AG10803 (cell line): ENCODE measurements at places on chromosomes 6 and 20.
A peak's percentile ranks its signal among the peaks of the same experiment; 100 is the strongest.

- DNase-seq, result no peak
Observed at GRCh38 chr6:167714152-167714551, 112.6 kb upstream of the AFDN start.

DNA sequence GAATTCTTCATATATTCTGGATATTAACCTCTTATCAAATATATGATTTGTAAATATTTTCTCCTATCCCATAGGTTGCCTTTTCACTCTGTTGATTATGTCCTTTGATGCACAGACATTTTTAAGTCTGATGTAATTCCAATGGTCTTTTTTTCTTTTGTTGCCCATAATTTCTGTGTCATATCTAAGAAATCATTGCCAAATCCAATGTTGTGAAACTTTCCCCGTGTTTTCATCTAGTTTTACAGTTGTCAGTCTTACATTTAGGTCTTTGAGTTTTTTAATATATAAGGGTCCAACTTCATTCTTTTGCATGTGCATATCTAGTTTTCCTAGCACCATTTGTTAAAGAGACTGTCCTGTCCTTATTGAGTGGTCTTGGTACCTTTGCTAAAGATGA is 111.5 kb downstream of the SESN1 start:
- no peak for DNase-seq

DNA sequence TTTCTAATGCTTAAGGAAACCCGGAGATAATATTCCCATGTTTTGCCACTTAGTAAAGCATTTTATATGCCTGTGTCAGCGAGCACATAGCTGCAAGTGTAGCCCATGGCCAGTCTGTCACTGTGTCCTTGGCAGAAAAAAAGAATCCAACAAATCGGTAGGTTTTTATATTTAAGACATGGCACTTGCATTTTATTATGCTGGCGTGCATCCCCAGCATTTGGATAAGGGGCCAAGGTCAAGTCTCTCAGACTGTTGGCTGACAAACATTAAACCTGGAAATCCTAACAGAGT is 1.2 kb upstream of the ZNF184 start:
- no peak for DNase-seq

GRCh38 chr20:36050436-36051317 is 82.3 kb downstream of the CNBD2 start:
- peak; percentile 86 for DNase-seq

DNA sequence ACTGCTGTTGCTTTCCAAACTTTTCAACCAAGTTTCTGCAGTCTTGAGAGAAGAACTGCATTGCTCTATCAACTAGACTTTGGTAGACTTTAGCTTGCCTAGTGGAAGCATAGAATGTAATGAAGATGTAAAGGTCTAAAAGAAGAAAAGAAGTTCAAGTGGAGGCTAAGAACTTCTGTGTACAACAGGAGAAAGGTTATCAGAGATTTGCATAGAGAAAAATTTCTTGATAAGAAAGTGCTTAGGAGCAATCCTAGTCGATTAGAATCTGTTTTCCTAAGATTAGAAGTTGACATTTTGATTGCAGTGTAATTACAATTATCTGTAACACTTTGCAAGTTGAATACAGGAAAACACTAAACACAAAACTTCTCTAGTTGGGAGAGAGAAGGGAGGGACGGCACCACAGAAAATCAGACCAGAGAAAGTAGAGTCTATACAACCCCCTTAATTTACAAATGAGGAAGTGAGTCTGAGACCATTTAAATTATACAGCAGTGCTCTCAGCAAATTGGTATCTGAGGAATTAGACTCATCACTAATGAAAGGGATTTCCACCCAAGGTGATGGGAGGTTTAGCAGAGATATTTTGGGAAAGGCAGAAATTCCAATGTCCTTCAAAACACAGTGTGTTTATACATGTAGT is 194.3 kb upstream of the MARCKS start:
- no peak for DNase-seq

DNA sequence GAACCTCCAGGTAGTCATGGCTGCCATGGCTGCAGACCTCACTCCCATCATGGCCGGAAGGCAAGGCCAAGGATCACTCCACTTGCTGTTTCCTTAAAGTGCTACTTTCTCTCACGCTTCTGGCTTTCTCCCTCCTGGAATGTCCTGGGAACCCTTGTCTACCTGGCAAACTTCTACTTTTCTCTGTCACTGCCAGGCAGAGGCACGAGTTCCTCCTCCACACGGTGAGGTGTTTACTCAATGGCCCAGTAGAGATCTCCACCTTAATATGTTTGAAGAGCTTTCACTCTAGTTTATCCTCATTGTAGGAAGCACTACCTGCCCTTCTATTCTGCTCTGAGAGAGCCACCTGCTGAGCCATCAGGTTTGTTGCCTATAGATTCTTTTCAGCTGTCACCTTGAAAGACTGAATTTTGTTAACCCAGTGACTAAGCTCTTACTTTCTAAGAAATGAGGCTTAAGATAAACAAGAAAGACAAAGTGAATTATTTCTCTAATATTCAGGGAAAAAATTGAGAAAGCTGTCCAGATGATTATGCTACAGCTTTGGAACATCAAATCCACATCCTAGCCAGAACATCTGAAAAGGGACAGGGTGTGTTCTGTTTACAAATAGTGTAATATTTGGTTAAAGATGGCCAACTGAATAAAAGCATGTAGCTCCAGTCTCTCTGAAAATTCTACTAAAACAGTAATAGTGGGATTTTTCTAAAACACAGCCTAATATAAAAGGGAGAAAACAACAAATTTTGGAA is 54.9 kb downstream of the PLAGL1 start:
- no peak for DNase-seq

DNA sequence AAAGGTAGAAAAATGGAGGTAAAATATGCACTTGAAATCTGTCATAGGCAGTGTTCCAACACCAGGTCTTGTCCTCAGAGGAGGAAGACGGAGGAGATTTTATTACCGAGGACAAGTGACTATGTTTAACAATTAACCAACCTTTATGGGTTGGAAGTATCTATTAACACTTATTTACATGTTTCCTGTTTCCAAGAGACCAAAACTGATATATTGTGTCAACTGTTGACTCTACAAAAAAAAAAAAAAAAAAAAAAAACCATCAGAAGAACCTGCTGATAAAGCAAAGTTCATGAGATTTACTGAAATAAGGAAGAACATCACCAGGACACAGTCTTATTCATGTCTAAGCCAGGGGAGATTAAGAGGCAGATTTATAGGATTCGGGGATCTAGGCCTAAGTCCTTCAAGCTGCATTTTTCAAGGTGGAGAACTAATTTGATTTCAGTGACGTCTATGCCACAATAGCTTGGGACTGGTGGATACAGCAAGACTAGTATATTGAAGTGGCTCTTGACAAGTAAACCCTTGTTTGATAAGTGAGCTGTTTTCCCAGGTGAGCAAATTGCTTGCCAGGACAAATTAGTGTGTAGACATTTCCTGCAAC is 126.6 kb upstream of the NAA20 start:
- no peak for DNase-seq

- no peak for DNase-seq
Observed at GRCh38 chr6:38943964-38944363, 104.6 kb upstream of the GLP1R start.

GRCh38 chr6:66245231-66245630 is 538.2 kb upstream of the EYS start:
- DNase-seq, result peak; percentile 21

DNA sequence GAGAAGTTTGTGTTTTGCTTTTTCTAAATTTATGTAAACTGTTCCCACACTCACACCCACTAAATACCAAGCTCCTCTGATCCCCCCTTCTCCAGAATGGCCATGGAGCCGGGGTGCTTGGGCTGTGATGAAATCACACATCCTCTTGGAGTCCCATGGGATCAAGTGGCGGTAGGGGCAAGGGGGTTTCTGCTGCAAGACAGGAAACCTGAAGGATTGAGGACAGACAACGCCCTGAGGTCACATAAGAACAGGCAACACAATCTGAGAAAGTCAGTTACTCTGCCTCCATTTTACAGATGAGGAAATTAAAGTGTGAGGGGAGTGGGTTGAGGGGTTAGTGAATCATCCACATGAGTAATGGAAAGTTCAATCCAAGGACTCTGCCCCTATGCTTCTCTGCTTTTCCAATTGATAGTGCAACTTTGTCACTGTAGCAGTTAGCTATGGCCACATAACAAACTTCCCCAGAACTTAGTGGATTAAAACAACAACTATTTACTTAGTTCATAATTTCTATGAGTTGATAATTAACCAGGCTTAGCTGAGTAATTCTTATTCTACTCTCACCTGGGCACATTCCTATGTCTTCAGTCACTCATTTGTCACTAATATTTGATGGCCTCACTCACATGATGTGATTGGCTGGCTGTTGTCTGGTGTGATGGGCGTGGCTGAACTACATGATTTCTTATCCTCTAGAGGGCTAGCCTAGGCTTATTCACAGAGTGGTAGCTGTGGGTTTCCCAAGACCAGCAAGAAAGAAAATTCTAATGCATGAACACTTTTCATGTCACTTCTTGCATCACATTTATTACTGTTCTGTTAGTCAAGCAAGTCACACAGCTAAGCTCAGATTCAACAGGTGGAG is 311.1 kb upstream of the RNF24 start:
- no peak for DNase-seq

- DNase-seq, result no peak
Observed at GRCh38 chr6:127812985-127813698, 87.7 kb downstream of the THEMIS start.

DNA sequence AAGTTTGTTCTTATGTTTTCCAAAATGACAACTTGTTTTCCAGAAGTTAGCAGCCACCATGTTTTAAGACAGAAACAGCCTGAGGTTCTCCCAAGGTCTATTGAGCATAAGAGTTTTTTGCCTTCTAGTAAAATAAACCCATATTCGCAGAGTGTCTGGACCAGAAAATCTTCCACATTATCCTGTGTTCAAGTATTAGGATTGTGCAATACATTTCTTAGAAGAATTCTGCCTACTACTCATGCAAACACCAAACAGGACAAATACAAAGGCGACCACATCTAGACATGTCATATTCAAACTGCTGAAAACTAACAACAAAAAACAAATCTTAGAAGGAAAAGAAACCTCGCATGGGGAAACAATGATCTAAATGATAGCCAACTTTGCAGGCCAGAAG is 145.4 kb upstream of the AHI1 start:
- no peak for DNase-seq
